ENCODE measurements at places on chromosomes 6 and 20. TPM values are rescaled to one million over a fixed set of nuclear protein-coding genes. Genes with fewer than 3 reads are reported as not detected.
A peak's percentile ranks its signal among the peaks of the same experiment; 100 is the strongest.

DNA sequence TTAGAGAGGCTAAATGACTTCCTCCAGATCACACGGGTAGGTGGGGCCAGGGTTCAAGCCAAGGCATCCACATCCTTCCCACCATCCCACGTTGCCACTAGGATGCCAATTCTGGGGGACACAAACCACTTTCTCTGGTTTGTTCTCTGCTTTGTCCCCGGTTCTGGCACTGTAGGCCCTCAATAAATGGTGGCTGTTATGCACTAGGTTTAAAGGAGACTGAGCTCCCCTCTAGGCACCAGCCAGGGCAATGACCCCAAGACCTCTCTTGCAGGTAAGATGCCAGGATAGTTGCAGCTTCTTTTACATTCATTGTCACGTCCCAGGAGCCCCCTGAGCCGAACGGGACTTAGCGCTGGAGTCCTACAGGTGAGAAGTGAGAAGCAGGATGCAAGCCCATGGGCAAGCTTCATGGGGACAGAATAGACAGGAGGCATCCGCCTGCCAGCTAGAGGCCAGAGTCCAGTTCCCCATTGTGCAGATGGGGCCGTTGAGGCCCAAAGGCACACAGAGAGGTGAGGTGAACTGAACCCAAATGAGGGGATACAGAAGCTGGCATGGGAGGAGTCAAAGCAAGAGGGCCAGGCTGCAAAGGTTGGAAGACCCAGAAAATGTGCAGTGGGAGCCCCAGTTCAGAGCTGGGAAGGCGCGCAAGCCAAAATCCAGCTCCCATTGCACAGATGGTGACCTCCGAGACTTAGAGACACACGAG is 677 bp downstream of the PXMP4 start:
- peak; percentile 26 for DNase-seq

Gene ASIP
- total RNA-seq: not detected

GRCh38 chr6:147266821-147267220 is 62.6 kb downstream of the STXBP5 start:
- no peak for DNase-seq

DNA sequence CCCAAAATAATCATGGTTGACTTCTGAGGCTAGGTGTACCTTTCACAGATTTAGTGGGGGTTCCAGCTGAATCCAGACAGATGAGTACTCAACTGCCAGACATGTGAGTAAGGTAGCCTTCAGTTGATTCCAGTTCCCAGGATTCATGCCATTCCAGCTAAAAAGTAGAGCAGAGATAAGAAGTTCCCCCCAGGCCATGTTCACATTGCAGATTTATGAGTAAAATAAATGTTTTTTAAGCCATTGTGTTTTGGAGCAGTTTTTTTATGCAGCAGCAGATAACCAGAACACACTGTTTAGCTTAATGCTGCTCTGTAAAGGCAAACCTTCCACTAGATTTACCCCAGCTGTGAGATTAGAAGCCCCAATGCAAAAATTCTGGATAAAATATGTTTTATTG is 245.0 kb downstream of the RFPL4B start:
- no peak for DNase-seq

Gene CFAP61
- total RNA-seq: not detected

Gene POM121L2
- not detected for total RNA-seq

Gene GINS1
- 27.7 TPM for total RNA-seq

- DNase-seq: no peak
Measured at GRCh38 chr6:4586469-4586859, 189.7 kb upstream of the CDYL start.

- DNase-seq: no peak
Measured at GRCh38 chr20:6469695-6470094, 297.8 kb upstream of the BMP2 start.

DNA sequence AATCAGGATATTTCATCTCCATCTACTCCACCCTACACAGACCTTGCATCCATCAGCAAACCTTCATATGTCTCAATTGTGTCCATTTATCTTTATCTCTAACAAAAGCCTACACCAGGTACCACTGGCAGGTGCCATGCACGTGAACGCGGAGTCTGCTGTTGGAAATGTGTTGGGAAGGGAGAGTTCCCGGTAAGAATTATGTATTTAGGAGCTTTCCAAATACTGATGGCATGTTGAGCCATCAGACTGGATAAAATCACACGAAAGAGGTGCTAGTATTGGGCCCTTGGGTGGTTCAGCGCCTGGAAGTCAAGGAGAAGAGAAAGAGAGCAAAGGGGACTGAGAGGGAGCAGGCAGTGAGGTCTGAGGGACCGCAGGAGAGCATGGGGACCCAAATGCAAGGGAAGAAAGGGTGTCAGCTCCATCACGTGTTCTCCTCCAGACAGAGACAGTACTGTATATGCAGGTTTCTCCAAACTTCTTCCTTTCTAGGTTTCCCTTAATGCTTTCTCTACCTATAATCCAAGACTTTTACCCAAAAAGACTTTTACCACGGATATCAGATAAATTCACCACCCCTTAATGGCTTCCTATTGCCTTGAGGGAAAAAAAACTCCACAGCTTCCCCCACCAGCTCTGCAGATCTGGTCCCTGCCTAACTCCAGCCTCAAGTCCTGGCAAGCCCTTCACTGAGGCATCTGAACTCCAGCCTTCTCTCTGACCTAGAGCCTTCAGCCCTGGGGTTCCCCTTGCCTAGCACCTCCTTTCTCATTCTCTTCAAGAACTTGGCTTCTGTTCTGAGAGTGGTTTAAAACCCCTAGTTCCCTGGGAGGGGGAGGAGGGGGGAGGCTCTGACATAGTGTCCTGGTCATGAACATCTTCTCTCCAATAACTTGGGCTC is 4.8 kb upstream of the ZNF217 start:
- DNase-seq: peak; percentile 74

DNA sequence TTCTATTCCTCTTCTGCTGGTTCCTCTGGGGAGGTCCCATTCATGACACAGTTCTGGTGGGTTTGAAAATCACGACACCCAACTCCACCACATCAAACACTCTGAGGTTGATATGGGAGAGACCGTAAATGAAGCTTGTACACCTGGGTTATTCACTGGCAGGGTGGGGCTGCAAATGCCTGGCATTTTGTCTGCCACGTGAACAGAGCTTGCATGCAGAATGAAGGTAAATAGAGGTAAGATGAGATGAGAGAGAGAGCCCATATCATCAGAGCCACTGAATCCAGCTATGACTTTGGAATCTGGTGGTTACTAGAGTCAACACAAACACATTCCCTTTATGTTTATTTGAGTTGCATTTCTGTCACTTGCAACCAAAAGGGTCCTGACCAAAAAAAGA is 97.4 kb downstream of the BANF2 start:
- no peak for DNase-seq

- no peak for DNase-seq
Measured at GRCh38 chr6:107353773-107354382, 105.5 kb downstream of the PDSS2 start.

Gene SLC32A1
- not detected for total RNA-seq
